Osteocyte (in vitro differentiated cells): ENCODE measurements at places on chromosomes 6 and 20.

GRCh38 chr6:112956696-112957535 is 609.8 kb downstream of the RFPL4B start:
- no peak for DNase-seq

DNA sequence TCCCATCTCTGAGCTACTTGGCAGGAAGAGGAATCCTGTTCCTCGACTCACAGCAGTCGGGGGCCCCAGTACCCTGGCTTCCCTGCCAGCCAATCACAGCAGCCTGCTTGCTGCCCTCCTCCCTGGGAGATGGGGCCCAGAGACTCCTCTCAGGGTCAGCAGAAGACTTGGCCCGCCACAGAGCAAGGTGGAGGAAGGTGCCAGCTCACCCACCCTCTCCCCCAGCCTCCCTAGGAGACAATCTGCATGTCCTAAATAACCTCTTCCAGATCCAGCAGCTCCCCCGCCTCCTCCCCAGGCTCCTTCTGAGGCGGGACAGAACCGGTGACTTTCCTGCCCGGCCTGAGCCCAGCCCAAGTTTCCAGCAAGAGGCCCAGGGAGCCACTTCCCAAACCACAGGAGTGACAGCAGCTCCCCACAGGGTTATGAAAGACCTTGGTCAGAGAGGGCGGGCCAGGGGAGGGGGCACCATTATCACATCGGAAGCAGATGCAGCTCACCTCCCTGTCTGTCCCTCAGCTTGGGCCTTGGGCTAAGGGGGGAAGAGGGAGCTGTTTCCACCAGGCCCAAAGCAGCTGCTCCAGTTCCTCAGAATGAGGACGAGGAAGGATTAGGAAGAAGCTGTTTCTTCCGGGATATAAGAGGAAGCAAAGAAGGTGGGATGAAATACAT is 2.3 kb downstream of the CCND3 start:
- no peak for DNase-seq

GRCh38 chr6:156396791-156397418 is 380.3 kb upstream of the ARID1B start:
- DNase-seq = no peak

GRCh38 chr20:32642257-32643046 is 31.3 kb downstream of the C20orf203 start:
- DNase-seq = no peak

GRCh38 chr6:137878029-137878428 is 11.0 kb downstream of the TNFAIP3 start:
- DNase-seq = no peak

- DNase-seq = no peak
These were observed 324.2 kb upstream of the MAN1A1 start for GRCh38 chr6:119673741-119674140.

GRCh38 chr20:36658300-36658699 is 12.3 kb upstream of the SLA2 start:
- no peak for DNase-seq

DNA sequence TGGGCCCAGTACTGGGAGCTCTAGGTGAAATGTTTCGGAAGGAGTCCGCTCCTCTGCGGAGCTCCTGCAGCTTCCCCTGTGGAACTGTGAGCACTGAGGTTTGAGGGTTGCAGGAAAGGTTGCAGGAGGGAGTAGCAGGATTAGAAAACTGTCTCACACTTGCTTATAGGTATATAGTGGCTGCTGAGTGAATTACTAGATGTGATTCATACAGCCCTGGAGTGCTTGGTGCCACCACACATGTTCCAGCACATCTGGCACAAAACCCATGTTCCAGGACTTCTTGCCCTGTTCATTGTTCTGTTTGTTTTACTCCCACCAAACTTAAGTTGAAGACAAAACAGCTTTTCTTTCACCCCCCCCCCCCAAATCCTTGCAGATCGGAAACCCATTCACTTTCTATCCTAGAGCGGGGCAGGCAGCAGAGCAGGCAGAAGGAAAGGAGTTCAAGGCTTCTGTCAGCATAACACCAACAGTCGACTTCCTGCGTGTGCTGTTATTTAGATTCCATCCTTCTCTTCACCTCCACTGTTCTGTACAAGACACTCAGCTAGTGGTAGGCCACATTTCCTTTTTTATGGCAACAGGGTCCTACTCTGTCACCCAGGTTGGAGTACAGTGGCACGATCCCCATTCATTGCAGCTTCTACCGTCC is 669 bp upstream of the PEX6 start:
- no peak for DNase-seq

DNA sequence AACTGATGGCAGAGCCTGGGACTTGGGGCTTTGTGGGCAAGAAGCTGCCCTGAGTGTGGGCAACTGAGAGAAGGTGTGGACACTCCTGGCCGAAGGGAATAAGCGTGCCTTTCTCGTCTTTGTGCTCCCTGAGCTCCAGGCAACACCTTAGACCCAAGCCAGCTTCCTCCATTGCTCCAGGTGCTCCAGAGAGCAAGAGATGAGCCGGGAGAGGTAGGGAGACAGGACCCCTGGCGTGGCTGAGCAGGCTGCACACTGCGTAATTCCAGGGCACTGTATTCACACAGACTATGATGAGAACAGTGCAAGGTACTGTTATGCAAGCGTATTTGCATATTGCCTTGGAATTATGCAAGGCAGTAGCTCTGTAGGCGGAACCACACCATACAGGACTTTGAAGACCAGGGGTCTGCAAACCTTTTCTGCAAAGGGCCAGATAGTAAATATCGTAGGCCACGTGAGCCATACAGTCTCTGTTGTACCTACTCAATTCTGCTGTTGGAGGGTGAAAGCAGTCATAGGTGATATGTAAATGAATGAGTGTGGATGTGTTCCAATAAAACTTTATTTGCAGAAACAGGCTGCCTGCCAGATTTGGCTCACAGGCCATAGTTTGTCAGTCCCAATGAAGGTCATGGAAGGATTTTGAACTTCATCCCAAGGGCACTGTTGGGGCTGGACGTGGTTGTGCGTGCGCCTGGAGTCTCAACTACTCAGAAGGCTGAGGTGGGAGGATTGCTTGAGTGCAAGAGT is 42.1 kb upstream of the FAM83D start:
- DNase-seq = no peak

- no peak for DNase-seq
These were observed 18.3 kb downstream of the ZMYND8 start for GRCh38 chr20:47338131-47338628.

- DNase-seq = no peak
These were observed 106.6 kb upstream of the LRFN2 start for GRCh38 chr6:40693768-40694167.

- DNase-seq = no peak
These were observed 5.3 kb upstream of the CABLES2 start for GRCh38 chr20:62412194-62413024.

GRCh38 chr6:132969196-132969595 is 154.8 kb downstream of the RPS12 start:
- DNase-seq = no peak

DNA sequence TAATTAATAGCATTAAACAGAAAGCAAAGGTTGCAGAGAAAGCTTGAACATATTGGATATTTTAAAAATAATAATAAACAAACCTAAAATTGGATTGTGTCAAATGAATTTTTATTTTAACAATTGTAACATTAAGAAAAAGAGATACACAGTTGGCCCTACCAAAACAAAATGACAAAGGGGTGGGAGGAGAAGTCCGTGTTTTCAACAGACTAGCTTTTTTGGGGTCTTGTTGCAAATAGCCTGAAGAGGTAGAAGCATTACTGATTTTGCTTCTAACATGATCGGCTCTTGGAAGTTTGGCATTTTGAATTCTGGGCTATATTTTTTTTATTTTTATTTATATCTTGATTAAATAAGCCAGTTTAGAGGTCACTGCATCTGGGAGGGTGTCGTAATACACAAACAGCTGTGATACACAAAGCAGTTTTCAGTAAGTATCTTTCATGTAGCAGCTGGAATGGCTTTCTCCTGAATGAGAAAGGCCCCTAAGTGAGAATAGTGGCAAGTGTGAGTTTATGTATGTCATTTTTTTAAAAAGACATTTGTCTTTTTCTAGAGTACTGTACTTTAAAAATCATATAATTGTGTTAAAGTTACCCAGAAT is 85.5 kb upstream of the ZNF217 start:
- no peak for DNase-seq

- no peak for DNase-seq
These were observed 139.9 kb downstream of the CCDC170 start for GRCh38 chr6:151633526-151634335.

GRCh38 chr20:12966468-12967085 is 42.2 kb upstream of the SPTLC3 start:
- DNase-seq = no peak

GRCh38 chr6:109612268-109612667 is 78.7 kb downstream of the AK9 start:
- DNase-seq = no peak

GRCh38 chr20:48750941-48751635 is 76.7 kb downstream of the PREX1 start:
- no peak for DNase-seq

- no peak for DNase-seq
These were observed 16.5 kb upstream of the SPAG4 start for GRCh38 chr20:35598899-35599775.

- no peak for DNase-seq
These were observed 18.9 kb downstream of the SIRPD start for GRCh38 chr20:1538655-1539054.

DNA sequence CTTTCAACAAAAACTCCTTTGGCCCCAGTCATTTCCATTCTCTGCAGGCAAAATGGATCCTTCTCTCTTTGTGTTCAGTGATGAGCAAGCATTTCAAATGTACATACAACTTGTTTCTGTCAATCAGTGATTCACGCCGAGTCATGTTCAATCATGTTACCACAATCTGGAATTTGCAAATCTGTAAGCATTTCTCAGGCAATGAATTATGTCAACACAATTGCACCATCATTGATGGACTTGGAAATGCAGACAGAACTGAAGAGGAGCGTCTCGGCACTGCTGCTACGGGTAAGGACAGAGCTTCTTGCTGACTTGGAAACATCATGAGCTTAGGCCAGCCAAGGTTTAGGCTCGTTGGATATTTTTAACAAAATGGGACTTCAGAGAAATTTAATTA is 132.8 kb upstream of the AGPAT4 start:
- no peak for DNase-seq

DNA sequence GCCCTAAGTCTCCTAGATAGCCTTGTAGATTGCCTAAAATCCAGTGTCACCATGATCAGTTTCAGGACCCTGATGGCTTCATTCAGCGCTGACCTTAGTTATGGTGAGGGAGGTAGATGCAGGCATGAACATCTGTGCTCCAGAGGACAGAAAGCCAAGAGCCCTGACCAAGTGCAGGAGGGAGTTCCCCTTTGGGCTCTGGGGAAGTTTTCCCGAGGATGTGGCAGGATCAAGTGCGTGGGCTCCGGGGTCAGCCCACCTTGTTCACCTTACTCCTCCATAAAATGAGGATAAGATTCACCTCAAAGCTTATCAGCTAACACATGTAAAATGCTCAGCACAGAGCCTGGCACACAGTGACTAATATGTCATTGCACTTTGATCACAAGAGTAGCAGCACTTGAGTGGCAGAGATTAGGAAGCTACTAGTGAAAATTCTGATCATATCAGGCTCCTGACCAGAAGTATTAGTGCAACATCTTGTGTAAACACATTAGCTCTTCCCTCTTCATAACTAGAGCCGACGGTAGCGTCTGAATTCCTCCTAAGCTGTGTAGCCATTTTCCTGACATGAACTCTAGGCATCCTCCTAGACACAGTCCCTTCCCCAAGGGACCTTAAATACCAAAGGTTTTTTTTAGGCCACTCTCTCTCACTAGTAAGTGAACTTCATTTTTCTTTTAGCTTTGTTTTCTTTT is 125.2 kb downstream of the SULF2 start:
- no peak for DNase-seq

DNA sequence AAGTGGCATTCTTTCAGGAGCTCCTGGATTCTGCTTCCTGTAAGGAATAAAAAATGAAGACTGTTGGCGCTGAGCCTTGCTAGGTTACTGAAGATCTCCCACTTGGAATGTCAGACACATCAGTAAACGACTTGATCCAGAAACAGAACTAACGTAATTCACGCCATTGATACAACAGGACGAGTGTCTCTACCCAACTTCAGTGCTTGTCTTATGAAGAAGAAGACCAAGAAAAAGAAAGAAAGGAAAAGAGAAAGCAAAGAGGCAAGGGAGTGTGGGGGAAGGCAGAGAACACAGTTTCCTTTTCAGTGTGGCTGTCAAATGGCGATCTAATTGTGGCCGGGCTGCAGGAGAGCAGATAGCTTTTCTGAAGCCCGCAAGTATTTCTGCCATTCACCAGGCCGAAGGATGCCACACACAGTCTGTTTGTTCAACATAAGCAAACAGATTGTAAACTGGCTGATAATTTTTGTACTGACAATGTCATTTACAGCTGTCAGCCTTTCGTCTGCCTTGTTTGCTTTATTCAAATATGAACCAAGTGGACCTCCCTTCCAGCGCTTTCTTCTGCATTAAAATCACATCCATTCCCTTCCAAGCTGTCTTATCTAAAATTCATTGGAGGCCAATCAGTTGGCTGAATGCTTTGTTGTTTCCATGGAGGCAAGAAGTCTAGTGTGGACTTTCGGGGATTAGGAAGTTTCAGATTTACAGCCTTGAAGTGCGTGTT is 180.6 kb downstream of the FOXA2 start:
- no peak for DNase-seq

DNA sequence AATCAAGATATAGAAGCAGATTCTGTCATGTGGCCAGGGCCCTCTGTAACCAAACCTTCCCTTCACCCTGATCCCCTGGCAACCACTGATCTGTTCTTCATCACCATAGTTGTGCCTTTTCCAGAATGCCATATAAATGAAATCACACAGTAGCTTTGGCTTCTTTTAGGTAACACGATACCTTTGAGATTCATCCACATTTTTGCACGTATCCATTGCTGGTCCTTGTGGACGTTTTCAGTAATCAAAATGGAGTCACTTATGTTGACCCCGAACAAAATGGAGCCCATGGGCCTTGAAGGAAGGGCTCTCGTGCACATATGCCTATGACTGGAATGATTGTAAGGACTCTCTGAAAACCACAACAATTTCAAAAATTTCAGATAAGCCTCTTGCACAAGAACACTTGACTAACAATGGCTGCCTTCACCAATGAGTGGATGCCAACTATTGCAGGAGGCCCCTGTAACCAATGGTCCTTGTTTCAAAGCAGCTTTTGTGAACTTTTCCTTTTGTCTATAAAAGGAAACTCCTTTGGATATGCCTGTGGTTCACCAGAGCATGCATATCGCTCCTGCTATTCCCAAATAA is 84.3 kb upstream of the RALY start:
- DNase-seq = no peak

DNA sequence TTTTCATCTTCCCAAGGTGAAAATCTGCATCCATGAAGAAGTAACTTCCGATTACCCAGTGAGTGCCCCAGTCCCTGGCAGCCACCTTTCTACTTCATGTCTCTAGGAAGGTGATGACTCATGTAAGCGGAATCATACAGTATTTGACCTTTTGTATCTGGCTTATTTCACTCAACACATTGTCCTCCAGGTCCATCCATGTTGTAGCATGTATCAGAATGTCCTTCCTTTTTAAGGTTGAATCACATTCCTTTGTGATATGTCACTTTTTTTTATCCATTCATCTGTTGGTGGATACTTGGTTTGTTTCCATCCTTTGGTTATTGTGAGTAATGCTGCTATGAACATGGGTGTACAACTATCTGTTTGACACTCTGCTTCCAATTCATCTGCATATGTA is 176.3 kb upstream of the CDYL start:
- DNase-seq = no peak
